Central memory CD8-positive, alpha-beta T cell (primary cell): ENCODE measurements at places on chromosomes 11 and 22.
A peak's percentile ranks its signal among the peaks of the same experiment; 100 is the strongest.

DNA sequence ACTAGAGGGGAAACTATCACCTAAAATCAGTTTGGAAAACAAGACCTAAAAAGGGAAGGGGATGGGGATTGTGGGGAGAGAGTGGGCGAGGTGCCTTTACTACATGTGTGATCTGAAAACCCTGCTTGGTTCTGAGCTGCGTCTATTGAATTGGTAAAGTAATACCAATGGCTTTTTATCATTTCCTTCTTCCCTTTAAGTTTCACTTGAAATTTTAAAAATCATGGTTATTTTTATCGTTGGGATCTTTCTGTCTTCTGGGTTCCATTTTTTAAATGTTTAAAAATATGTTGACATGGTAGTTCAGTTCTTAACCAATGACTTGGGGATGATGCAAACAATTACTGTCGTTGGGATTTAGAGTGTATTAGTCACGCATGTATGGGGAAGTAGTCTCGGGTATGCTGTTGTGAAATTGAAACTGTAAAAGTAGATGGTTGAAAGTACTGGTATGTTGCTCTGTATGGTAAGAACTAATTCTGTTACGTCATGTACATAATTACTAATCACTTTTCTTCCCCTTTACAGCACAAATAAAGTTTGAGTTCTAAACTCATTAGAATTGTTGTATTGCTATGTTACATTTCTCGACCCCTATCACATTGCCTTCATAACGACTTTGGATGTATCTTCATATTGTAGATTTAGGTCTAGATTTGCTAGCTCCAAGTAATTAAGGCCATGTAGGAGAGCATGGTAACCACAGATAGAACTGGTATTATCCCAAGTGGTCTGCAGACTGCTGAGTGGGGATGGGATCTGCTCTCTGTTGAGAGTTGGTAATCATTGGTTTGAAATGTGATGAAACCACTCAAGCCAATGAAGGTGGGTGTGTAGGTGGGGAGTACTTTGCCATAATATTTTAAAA is 3.6 kb downstream of the NEAT1 start:
- DNase-seq = no peak

DNA sequence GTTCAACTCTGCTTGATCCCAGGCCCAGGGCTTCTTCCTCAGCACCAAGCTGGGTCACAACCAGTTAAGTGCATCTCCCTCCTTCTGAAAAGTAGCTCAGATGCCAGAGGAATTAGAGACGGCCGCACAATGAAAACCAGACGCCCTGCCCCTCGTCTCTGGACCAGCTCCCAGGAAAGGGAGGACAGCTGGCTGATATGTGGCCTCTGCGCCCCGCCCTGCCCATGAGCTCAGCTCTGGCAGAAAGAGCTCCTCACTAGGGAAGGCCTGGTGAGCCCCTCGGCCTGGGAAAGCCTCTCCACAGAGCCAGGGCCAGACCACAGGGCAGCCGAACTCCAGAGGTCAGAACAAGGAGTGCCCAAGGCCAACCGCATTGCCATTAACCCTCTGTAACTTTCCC is 18.1 kb upstream of the SCGB1A1 start:
- DNase-seq = no peak

DNA sequence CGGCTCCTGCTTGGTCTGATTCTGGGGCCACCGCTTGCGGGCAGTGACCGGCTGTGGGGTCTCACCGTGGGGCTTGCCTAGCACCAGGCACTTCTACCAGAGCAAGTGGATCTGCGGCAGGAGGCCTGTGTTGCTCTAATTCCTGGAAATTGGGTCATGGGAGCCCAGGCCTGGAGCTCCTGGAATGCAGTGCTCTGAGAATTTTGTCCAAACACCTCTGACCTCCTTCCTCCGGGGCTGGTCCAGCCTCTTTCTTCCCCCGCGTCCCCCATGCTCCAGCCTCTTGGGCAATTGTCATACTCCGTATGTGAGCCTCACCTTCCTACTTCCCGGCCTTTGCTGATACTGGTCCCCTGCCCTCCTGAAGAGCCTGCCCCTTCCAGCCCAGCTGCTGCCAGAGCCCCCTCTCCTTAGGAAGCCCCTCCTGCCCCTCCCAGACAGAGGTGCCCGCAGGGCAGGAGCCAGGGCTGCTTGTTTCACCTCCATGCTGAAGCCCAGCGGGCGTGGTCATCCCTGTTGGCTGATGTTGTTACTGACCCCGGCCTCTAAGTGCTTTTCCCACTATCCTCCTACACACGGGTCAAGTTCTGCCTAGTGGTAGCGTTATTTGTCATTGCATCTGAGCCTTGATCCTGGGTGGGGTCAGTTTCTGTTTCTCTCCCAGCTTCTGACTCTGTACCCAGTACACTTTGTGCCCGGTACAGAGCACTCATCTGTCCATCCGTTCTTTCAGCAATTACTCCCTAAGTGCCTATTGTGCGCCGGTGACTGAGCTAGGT is 9.6 kb downstream of the MGAT3 start:
- no peak for DNase-seq

GRCh38 chr22:16917144-16918003 is 90.6 kb downstream of the GAB4 start:
- DNase-seq = peak; percentile 13

GRCh38 chr11:12399355-12399754 is 22.0 kb downstream of the PARVA start:
- no peak for DNase-seq

DNA sequence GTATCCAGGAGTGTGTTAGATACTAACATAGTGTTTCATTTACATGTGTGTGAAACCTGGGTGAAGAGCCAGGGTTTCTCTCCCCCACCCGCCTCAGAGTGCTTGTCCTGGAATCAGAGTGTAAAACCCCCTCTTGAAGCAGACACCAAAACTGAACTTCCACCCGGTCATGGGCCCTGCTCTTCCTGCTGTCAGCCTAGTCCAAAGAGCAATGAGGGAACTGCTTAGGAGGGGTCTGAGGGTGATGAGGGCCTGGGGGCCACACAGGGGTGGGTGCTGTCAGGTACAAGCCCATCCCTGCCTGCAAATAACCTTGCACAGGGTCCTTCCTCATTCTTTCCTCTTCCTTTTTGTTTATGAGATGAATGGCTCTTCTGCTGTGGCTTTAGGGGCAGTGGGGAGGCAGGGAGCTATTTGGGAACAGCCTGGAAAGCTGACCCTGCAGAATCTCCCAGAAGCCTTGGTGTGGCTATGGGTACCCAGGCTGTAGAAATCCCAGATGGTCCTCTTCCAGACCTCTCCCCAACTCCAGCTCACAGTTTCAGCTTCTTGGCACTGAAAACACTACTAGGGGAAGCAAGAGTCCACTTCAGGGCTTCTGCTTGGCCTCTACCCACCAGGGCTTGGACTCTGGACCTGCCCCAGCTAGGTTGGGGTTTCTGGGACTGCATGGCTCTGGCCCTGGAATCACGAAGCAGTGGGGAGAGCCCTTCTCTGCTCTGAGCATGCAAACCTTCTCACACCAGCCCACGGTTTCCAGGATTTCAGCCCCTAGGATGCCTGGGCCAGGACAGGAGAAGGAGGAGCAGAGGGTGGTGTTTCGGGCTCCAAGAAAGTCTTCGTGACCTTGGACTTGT is 8.5 kb downstream of the BATF2 start:
- DNase-seq = no peak

GRCh38 chr22:34669001-34669400 is 397.0 kb upstream of the ISX start:
- DNase-seq = no peak

GRCh38 chr22:40606306-40606705 is 30.2 kb downstream of the MRTFA start:
- no peak for DNase-seq

- DNase-seq = no peak
These were observed 91.8 kb downstream of the FAM76B start for GRCh38 chr11:95697614-95698408.

- DNase-seq = no peak
These were observed 59.6 kb downstream of the AASDHPPT start for GRCh38 chr11:106137061-106137460.

DNA sequence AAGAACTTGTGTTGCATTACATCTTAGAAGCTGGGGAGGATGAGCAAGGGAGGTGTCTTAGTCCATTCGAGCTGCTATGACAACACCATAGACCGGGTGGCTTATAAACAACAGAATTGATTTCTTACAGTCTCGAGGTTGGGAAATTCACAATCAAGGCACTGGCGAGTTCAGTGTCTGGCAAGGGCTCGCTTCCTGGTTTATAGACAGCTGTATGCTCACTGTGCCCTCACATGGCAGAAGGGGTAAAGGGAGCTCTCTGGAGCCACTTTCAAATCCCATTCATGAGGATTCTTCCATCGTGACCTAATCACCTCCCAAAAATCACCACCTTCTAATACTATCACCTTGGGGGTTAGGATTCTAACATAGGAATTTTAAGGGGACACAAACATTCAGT is 150.0 kb upstream of the NECTIN1 start:
- no peak for DNase-seq

GRCh38 chr11:127470306-127470884 is 469.8 kb upstream of the KIRREL3 start:
- no peak for DNase-seq

DNA sequence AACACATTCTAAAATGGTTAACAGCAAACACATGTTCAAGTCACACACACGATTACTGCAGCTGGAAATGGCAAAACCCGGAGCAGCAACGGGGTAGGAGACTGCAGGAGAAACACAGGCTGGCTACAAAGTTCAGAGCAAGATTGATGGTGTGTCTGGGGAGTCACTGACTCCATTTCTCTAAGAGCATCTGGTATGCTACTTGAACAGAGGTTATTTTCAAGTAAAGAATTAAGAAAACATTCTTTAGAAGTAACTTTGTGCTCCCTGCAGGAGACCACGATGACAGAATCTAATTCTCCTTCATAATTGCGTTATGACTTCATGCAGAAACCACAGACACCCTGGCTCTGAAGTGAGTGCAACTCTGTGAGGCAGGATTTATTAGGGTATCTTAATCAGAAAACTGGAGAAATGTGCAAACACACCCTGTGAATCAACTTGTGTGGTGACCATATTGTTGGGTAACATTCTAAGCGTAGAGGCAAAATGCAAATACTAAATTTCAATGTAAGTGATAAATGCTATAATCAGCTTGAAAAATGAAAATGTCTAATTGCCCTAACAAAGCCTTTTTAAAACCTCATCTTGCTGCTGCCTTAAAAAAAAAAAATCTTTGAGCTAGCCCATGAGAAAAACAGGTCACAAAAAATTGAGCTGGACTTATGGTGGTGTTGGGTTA is 303.0 kb downstream of the CADM1 start:
- DNase-seq = no peak

DNA sequence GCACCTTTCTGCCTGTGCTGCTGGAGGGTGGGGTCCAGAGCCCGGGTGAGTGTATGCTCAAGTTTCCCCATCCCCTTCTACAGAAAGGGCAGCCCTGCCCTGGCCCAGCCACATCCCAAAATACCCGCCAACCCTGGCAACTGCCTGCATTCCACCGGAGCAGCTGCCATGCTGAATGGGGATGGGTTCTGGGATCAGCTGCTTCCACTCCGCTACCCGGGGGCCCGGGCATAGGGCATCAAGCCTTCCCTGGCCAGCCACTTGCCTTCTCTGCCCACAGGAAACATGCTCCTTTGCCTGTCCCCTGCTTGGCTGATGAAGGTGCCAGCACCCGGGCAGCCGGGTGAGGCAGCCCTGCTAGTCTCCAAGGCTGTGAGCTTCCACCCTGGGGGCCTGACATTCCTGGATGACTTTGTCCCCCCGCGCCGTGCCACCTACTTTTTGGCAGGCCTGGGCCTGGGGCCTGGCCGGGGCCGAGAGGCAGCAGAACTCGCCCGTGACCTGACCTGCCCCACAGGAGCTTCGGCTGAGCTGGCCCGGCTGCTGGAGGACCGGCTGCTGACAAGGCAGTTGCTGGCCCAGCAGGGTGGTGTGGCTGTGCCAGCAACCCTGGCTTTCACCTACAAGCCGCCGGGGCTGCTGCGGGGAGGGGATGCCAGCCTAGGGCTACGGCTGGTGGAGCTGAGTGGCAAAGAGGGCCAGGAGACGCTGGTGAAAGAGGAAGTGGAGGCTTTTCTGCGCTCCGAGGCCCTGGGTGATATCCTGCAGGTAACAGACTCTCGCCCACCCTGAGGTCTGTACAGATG is 3.2 kb downstream of the CARNS1 start:
- no peak for DNase-seq

DNA sequence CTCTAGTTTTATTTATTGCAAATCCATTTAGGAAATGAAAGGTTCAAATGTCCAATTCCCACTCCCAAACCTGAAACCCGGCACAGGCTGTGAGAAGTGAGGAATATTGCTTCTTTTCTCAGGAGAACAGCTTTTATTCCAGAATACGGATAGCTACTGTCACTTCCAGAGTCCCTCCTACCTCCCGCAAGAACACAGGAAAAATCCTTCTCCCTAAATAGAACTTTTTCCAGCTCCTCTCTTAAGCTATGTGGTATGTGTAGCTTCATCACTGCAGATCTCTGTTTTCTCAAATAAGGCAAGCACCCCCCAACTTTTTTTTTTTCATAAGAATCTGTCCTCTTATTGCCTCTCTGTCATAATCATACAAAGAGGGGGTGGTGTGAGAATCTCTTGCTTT is 126.8 kb downstream of the LARGE1 start:
- no peak for DNase-seq

DNA sequence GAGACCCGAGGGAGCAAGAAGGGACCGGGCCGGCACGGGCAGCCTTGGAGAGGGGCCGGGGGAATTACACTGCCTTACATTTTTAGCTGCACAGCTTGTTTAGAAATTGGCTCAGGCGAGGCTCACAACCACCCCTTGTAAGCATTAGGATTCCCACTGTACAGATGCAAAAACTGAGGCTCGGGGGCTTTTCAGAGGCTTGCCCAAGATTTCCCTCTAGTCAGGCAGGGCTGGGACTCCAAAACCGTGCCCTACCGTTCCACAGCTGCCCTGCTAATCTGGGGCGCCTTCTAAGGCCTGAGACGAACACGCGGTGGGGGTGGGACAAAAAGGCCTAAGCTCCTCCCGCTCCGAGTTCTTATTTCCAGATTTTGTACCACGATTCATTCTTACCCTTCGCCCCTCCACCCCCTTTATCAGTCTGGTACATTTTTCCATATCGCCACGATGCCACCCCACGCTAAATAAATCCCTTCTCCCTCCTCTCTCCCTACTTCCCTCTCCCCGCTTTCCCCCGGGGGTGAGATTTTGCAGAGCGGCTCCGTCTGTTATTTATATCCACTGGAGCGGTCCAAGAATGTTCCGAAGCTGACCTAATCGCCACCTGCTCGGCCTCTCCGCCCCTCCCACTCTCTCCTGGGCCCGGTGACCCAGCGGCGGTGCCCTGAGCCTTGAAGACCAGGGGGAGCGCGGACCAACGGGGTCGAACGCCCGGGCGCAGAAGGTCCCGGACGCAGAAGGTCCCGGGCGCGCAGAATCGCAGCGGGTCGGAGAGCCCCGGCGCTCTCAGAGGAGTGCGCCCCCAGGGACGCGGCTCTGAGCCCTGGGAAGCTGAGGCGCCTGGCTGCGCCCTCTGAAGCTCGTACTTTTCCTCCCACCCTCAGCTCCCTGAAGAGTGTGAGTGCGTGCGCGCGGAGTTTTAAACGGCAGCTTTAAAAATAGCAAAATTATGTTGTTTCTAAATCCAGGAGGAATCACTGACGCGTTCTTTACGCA is 764 bp upstream of the PACSIN3 start:
- no peak for DNase-seq

DNA sequence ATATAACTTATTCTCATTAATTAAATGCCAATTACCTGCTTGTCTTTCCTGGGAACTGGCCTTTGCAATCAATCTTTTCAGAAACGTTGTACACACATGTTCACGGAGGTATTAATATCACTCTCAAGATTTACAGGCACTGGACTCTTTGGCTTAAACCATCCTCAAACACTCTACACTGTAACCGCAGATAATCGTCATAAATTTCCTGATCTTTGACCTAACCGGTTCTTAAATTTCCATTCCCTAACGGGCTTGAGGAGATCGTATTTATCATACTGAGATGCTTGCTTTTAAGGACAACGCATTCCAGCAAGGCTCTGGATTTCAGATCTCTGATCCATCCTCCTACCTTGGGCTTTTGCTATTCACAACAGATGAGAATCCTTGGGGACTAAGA is 72.8 kb downstream of the ARL14EP start:
- no peak for DNase-seq
